ENCODE measurements at places on chromosomes 16 and 17.

DNA sequence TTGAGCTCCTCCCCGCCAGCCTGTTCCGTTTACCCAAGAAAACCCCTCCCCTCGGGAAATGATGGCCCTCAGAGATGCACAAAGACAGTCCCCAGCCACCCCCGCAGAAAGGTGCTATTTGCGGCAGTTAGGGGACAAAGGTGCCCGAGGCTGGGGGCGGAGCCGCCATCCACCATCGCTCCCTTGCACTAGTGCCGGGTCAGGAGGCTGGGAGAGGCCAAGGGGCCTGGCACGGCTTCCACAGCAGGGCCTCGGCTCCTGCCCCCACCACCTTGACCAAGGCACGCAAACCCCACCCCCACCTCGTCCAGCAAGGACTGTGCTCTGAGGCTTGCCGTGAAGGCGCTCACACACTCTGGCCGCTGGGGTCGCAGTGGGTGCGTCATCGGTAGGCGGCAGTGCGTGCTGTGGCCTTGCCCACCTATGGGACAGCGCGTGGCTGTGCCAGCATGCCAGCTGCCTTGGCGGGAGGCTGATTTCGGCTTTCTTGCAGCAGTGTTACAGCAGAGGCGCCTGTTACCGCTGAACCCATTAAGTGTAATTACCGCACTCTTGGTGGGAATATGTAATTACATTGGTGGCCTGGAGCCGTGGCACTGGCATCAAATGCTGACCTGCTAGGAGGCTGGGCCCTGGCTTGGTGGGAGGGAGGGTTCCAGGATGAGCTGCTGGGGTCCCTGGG, 31.8 kb downstream of the TPSG1 start:
- no peak for DNase-seq

DNA sequence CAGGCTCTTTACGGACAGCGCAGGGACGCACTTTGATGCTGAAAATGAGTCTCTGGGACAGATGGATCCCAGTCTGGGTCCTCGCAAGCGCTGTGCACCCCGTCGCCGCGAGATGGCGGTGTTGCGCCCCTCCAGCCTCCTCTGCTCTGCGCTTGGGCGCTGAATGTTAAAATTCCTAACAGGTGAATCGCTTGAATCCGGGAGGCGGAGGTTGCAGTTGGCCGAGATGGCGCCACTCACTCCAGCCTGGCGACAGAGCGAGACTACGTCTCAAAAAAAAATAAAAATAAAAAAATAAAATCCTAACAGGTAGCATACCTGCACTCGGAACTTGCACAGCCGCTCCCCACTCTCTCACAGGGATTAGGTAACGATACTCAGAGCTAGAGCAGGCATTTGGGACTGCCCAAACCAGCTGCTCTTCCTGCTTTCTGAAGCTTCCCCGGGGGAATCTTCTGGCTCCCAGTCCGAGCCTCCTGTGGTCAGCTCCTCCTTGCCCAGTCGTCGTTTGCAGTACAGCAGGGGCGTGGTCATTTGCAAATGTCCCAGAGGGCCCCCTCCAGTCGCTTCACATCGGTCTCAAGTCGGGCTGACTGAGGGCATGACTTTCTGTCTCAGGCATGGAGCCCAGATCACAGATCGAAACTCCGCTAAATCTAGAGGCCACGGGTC, 26.2 kb upstream of the OSGIN1 start:
- peak; percentile 62 for DNase-seq

- no peak for DNase-seq
These were observed 212.8 kb downstream of the MSI2 start for GRCh38 chr17:57468932-57469775.

DNA sequence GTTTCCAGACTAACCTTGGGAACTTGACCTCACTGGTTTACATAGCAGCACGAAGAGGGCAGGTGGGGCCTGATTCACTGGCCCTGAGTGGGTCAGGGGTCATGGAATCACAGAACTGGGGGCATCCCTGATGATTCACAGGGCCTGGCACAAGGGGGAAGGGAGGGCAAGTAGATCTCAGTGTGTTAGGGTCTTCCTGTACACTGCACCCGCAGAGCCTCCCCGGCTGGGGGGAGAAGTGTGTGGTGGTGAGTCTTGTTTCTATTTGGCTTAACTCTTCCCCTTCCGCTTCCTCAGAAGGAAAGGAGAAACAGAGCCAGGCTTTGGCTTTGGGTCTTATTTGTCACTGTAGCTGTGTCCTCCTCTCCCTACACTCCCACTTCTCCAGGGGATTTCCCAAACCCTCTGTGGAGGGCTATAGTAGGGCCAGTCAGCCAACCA, 3.7 kb downstream of the STARD3 start:
- DNase-seq = no peak

DNA sequence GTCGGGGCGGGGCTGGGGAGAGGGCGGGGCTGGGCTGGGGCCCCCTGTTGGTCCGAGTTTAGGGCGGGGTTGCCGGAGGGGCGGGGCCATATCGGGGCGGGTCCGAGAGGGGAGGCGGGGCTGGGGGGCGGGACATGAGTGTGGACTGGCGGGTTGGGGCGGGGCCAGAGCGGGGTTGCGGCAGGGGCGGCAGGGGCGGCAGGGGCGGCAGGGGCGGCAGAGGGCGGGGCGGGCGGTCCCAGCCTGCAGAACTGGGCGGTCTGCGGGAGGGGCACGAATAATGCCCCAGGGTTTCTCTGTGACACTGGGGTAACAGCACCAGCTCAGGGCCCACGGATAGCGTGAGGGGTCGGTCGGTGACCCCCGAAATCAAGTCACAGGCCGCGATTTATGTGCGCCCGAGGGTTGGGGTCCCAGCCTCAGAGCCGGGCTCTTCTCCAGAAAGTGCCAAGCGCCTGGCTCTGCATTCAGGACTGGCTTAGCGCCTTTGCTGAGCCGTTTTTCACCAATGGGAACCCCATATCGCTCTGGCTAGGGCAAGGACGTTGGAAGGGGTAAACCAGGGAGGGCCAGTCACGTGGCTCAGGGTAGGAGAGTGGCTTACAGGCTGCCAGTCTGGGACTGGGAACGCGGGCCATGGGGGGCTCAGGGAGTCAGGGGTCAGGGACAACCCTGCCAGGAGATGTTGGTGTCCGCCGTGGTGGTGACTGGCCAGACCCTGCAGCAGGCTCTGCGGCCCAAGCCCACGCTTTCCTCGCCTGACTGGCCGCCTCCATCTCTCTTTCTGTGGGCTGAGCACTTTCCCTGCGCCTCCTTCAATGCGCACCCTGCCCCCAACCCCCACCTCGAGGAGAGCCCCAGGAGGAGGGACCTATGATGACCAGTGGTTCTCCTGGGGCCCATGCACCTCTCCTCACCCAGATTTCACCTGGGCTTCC, 1.2 kb upstream of the METTL26 start:
- DNase-seq = peak; percentile 90

- no peak for DNase-seq
These were observed 85.7 kb upstream of the HS3ST2 start for GRCh38 chr16:22728167-22728836.

DNA sequence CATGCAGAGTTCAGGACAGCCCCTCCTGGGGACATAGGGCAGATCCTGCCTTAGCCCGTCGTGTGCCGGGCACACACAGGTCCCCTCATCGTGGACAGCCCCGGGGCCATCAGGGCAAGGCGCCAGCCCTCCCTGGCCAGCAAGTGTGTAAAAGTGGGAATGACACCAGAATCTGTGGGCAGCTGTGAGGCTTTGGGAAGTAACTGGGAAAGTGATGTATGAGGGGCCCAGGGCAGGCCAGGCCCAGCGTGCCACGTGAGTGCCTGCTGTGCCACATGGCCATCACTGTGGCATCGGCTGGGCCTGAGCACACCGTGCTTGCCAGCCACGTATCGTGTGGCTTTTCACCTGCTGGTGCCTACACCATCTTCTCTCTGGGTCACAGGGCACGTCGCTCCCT, 26.6 kb downstream of the ACSF3 start:
- DNase-seq = no peak

All from astrocyte of the spinal cord (primary cell).